ENCODE measurements at places on chromosomes 3 and 15. TPM values are rescaled to one million over a fixed set of nuclear protein-coding genes. Genes with fewer than 3 reads are reported as not detected.

The EXD1 gene
- not detected for total RNA-seq

The LRRC2 gene
- total RNA-seq, result not detected

The GXYLT2 gene
- total RNA-seq, result 1.9 TPM

The ZIC1 gene
- not detected for total RNA-seq

The ACTC1 gene
- 0.22 TPM for total RNA-seq

The DAZL gene
- total RNA-seq, result not detected

The LMAN1L gene
- not detected for total RNA-seq

The TWF2 gene
- 67.0 TPM for total RNA-seq

The CAMK2N2 gene
- 1.5 TPM for total RNA-seq

The CFAP44 gene
- total RNA-seq, result 2.5 TPM

The TM4SF1 gene
- total RNA-seq, result 2,525 TPM

The SH3GL3 gene
- total RNA-seq, result 0.73 TPM

The ZNF80 gene
- not detected for total RNA-seq

The RHCG gene
- 35.8 TPM for total RNA-seq

The ITIH4 gene
- 1.4 TPM for total RNA-seq

The TBC1D2B gene
- 13.5 TPM for total RNA-seq

The GNAT1 gene
- total RNA-seq, result not detected

The BCHE gene
- total RNA-seq, result 0.94 TPM
